ENCODE measurements at places on chromosomes 1 and 21.

GRCh38 chr1:231951374-231951773, 324.8 kb downstream of the DISC1 start:
- DNase-seq, result peak; percentile 9

DNA sequence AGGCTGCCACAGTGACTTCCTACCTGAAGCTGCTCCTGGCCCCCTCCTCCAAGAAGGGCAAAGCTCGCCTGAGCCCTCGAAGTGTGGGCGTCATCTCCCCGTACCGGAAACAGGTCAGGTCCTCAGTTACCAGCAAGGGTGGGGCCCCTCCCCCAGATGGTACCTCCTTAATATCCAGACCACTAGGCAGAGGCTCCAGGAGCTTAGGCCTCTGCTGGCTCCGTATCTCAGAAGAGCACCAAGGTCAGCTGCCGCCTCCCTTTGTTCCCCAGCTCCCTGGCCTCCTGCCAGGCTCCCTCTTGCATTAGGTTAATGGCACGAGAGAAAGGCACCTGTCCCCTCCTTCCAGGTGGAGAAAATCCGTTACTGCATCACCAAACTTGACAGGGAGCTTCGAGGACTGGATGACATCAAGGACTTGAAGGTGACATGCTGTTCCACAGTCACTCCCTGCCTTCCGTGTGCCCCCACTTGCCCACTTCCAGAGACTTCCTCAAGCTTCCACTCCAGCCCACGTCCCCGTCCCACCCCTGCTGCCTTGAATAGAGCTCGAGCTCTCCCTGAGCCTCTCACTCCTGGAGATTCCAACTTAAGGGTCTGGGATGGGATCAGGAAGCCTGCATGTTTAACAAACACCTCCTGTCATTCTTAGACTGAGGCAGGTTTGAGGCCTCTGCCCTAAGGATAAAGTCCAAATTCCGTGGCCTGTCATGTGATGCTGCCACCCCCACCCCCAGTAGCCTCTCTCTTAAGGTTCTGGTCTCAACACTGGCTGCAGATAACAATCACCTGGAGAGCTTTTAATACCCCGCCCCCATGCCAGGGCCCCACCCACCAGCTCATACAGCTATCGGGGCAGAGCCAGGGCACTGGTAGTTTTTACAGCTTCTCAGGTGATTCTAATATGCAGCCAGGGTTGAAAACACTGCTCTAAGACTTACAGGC, 8.3 kb downstream of the RHOC start:
- no peak for DNase-seq

- peak; percentile 73 for DNase-seq
Measured at GRCh38 chr1:167095368-167095767, 1.5 kb downstream of the STYXL2 start.

DNA sequence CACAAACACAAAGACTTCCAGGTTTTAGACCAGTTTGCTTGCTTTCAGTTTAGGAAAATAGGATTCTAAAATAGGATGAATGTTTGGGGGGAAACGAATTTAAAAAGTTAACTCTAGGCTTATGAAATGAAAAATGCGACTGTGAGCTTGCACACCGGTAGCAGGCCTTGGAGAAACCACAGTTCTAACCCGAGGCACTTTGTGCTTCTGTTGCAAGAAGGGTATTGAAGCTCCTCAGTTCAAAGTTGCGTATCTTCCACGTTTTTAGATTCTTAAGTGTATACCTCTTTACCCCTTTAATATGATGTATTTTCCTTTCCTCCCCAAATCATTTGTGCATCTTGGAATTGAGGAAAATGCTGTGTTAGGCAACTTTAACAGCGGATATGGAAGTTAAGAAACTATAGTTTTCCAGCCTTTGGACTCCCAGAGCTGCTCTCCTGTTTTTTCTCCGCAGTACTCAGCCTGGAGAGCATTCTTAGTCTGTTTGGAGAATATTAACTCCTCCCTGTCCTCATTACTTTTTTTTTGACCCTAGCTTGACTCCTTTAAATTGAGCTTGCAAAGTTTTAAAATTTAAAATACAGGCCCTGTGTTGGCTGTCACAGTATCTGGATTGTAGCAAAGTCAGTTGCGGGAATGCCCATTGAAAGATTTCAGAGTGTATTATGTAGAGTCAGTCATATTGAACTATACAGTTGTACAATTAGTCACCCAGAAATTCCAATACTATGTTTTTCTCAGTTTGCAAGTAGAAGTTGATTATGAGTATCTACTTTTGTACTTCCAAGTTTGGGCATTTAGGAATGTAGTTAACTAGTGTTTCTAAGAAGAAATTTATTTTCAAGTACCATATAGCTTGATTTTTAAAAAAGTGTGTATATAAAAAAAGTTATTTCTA, 2.6 kb downstream of the MRPS6 start:
- peak; percentile 14 for DNase-seq

GRCh38 chr1:31705080-31705866, 1.5 kb upstream of the COL16A1 start:
- peak; percentile 75 for DNase-seq

GRCh38 chr1:161440312-161440894, 64.9 kb upstream of the FCGR2A start:
- DNase-seq, result peak; percentile 60

- no peak for DNase-seq
Measured at GRCh38 chr1:160575112-160575664, 4.1 kb downstream of the CD84 start.

DNA sequence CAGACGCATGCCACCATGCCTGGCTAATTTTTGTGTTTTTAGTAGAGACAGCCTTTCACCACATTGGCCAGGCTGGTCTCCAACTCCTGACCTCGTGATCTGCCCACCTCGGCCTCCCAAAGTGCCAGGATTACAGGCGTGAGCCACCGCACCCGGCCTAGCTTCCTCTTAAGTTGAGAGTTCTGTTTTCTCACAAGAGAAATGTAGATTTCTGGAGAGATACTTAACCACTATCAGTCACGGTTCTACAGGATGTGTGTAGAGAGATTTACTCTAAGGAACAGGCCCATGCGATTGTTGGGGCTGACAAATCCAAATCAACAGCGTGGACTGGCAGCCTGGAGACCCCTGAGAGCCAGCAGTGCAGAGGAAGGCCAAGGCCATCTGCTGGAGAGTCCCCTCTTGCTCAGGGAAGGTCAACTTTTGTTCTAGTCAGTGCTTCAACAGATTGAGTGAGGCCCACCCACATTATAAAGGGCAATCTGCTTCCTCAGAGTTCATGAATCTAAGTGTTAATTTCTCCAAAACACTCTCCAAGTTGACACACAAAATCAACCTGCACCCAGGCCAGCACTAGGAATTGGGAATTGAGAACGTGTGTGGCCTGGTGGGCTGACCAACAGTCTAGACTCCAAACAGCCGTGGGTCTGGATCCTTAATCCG, 38.7 kb downstream of the CHAF1B start:
- no peak for DNase-seq

DNA sequence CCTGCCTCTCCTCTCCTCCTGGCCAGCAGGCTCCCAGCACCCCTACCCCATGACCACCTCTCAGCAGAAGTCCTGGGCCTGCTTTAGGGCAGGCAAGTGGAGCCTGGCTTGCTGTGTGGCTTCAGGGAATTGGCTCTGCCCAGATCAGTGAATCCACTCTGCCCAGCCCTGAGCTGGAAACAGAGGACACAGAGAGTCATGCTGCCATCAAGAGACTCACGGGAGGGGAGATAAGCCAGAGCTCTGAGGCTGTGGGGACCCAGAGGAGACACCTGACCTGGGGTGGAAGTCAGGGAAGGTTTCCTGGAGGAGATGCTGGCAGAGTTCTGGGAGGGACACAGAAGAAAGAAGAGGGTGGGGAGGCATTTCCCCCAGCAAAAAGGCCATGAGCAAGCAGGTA, 54.2 kb downstream of the GLIS1 start:
- DNase-seq, result no peak

GRCh38 chr1:26848941-26849774, 13.8 kb upstream of the SFN start:
- peak; percentile 79 for DNase-seq

DNA sequence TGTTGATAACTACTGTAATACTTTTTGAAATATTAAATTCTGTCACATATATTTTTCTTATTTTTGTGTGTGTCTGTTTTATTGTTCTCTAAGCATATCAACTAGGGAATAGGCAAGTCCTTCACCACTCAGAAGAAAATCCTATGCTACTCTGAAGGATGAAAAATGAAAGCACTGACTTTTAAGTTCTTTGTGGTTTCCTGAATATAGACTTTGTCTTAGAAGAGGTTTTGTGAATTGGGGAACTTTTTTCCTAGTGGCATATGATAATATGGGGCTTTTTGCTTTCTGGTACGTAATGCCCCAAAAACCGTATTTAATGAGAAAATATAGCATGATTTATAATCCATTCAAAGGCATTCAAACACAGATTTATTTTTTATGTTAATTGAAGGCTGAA, 136.0 kb downstream of the SNX7 start:
- no peak for DNase-seq

DNA sequence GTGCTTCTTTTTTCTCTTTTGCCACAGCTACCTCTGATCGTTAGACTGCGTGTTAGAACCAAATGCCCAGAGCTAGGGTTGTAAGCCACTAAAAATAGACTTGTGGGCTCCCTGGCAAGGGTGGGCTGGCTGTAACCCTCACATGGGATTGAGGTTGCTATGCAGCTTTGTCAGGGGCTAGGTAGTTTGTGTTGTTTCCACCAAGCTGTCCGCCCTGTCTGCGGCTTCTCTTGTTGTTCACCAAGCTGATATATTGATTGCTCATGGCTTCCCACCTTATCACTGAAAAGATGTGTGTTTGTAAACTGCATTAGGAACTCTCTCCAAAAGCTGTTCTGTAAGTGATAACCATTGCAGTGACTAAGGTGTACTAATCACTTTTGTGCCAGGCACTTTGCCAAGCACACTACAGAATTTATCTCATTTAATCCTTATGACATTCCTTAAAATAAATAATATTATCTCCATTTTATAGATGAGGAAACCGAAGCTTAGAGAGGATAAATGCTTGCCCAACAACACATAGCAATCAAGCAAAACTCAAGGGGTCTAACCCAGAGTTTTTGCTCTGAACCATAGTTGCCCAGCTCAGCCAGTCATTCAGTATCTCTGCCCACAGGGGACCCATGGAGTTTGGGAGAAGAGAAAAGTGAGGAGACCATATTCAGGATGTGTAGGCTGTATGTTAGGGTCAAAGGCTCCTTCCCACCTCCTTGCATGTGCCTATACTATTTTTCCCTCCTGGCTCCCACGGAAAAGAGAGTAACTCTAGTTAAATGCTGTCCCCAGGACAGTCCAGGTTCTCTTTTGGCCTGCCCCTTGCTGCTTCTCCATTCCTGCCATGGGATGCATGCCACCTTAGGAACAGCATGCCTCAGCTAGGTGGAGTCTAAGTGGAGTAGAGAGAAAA, 42.2 kb upstream of the TARBP1 start:
- no peak for DNase-seq

GRCh38 chr1:3542676-3543075, 68.6 kb downstream of the MEGF6 start:
- no peak for DNase-seq

GRCh38 chr1:233689017-233689747, 75.3 kb downstream of the KCNK1 start:
- no peak for DNase-seq

DNA sequence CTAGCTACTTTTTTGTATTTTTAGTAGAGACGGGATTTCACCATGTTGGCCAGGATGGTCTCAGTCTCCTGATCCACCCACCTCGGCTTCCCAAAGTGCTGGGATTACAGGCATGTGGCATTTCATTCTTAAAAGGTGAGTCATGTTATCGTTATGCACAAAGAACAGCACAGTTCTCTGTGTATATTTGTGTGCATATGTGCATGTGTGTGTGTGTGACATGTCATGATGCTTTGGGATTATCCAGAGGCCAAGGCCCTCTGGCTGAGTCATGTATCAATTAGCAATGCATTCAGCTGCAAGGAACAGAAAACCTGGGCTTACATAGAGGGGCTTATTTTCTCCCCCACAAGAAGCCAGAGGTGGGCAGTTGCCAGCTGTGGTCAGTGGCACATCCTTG, 301.7 kb upstream of the KAZN start:
- no peak for DNase-seq

GRCh38 chr1:39919545-39919944, 17.8 kb upstream of the MYCL start:
- peak; percentile 50 for DNase-seq

DNA sequence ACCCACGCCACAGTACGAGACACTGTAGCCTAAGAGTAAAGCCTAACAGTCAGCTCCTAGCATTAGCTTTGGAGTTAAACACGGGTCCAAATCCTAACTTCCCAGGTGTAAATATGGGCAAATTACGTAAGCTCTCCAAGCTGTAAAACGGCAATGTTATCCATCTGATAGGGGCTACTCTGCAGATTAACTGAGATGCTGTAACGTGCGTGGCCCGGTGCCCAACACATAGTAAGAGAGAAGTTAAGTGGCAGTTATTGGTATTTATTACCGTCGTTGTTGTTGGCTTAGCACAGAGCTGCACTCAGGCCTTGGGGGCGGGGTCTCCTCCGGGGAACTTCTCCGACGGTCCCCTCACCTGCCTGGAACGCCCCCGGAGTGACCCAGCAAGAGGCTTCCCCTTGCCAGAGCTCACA, 457 bp downstream of the TRAPPC3 start:
- no peak for DNase-seq

Measured in HCEC 1CT (cell line).